Left renal cortex interstitium (tissue), 4 donors: ENCODE measurements at places on chromosomes 1 and 21.

DNA sequence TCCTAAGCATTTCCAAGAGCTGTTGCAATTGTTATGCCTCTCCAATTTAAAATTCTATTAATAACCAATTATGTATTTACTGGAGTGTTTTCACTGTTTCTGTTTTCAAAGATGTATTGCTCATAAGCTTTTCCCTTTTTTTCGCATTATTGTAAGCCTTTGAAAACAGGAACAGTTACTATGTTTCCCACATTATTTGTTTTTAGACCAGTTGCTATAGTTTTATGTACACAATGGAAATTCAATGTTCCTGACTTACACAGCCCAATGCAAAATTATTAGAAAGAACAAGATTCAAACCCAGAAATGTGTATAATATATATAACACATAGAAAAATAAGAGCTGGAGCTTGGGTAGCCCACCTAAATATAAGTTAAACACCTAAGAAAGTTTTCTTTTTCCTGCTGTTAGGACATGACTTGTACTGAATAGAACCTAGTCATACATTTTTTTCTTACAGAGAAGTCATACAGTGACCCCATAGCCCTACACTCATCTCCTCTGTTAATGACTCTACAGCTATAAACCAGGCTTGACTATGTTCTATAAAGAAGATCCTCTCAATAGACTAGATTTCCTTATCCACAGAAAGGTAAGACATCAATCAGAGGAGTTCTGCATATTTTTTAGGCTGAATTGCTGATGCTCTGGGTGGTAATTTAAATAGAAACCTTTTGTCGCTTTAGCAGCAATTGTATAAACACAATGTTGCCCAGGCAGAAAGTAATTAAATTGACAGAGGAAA is 299.6 kb downstream of the USH2A start:
- no peak for DNase-seq

- peak; percentile 82 for DNase-seq
Observed at GRCh38 chr1:68232289-68233148, at the start of gene WLS. Gene WLS, minus strand, starts transcription at chr1:68232523. Its CDS starts 224 bp downstream, at chr1:68232299.

DNA sequence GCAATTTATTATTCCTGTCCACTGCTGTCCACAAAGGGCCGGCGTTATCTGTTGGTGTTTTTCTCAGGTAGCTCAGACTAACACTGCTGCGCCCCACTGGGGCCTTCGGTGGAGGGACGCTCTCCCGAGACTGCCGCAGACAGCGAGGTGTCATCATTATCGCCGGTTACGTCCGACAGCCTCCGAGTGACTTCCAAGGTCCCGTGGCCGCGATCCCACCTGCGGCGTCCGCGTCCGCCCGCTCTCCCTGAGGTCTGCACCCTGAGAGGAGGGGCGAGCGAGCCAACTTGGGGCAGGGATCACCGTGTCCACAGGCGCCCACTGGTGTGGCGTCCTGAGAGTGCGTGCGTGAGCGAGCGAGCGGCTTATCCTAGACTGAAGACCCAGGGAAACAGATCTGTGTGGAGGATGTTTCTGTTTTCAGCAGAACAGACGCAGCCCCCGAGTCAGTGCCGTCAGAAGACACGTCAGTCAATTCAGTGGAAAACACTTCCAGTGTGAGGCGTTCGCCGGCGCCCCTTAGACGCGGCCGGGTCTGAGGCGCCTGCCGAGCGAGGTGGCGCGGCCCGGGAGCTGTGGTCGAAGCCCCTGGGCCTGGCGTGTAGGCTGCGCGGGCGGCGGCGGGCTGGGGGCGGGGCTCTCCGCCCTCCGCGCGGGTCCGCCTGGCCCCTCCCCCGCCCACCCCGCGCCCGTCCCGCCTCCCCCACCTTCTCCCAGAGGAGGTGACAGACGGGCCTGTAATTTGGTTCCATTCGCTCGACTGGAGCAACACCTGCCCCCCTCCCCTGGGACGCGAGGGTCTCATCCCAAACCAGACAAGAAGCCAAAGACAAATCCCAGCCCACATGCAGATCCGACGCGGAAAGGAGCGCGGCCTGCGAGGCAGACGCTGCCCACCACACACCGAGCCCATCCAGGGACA is 12.6 kb downstream of the NHLH2 start:
- no peak for DNase-seq

DNA sequence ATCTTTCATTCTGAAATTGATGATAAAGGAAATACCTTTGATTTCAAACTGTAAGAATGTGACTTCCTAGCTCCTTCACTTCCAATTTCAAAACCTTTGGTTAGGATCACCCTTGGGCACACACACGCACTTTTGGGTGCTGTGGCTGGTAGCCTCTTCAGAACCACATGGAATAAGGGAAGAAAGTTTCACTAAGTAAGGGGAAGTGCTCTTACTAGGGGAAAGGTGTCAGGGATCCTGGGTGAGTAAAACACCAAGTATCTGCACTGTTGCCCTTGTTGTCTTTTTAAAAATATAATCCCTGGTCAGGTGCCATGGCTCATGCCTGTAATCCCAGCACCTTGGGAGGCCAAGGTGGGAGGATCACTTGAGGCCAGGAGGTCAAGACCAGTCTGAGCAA is 132.4 kb downstream of the SDCCAG8 start:
- no peak for DNase-seq

GRCh38 chr1:182331387-182331786 is 60.2 kb downstream of the GLUL start:
- no peak for DNase-seq

DNA sequence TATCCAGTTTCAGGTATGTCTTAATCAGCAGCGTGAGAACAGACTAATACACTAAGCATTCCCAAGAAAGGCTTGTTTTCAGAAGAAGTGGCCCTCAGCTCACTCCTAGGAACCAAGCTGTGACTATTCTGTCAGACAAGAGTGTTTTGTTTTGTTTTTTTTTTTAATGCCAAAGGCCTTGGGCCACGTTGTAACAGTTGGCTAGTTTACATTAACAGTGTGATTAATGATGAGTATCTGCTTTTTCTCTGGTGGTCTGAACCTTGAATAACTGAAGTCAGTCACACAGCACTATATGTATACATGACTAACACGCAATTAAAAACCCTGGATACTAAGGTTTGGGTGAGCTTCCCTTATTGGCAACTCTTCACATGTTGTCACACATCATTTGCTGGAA is 21.9 kb downstream of the DPYD start:
- DNase-seq, result no peak

- DNase-seq, result no peak
Observed at GRCh38 chr1:11479375-11479979, 522 bp downstream of the DISP3 start.

- no peak for DNase-seq
Observed at GRCh38 chr1:119808491-119808890, 2.8 kb downstream of the REG4 start.

DNA sequence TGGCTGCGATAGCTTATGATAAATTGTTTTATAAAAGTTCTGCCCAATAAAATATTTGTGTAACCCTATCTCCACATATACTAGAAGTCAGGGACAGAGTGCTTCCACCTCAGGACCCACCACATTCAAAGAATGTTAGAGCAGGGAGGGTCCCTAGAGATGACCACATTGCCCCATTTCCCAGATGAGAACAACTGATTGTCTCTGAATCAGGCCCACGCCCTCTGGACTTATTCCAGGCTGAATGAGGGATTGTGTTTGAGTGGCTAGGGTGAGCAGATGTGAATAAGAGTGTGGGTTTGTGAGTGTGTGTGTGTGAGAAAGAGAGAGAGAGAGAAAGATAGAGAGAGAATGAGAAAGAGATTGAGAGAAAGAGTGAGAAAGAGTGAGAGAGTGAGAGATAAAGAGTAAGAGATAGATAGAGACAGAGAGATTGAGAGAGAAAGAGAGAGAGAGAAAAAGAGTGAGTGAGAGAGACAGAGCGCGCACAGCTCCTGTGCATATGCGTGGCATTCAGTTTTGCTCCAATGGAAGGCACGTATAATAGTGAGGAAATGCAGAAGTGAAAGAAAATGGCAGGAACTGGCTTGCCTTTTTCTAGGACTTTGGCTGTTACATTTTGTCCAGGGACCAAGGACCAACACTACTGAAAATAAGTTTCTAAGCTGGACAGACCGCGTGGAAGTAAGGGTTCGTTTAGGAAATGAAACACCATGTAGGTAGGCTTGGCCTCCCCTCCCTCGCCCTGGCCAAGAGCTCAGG is 94.1 kb downstream of the ABCA4 start:
- DNase-seq, result no peak

- no peak for DNase-seq
Observed at GRCh38 chr1:100834777-100835660, 59.6 kb downstream of the EXTL2 start.
